ENCODE measurements at places on chromosomes 3 and 15.

GRCh38 chr3:113231827-113232253, 20.5 kb downstream of the BOC start:
- no peak for DNase-seq

- DNase-seq, result no peak
Measured at GRCh38 chr3:7700539-7700938, 801.1 kb upstream of the LMCD1 start.

- DNase-seq, result no peak
Measured at GRCh38 chr3:186917512-186918312, 12.6 kb upstream of the ST6GAL1 start.

GRCh38 chr3:95151590-95151989, 1088.7 kb downstream of the NSUN3 start:
- no peak for DNase-seq

DNA sequence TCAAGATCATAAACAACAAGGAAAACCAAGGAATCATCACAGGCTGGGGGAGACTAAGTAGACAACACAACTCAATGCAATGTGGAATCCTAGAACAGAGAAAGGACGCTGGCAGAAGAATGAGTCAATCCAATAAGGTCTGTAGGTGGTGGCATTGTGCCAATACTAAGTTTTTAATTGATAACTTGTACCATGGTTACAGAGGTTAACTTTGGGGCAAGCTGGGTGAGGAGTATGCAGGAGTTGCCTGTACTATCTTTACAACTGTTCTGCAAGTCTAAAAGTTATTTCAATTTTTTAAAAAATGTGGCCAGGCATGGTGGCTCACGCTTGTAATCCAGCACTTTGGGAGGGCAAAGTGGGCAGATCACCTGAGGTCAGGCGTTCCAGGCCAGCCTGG, 46.2 kb downstream of the RORA start:
- DNase-seq, result no peak

DNA sequence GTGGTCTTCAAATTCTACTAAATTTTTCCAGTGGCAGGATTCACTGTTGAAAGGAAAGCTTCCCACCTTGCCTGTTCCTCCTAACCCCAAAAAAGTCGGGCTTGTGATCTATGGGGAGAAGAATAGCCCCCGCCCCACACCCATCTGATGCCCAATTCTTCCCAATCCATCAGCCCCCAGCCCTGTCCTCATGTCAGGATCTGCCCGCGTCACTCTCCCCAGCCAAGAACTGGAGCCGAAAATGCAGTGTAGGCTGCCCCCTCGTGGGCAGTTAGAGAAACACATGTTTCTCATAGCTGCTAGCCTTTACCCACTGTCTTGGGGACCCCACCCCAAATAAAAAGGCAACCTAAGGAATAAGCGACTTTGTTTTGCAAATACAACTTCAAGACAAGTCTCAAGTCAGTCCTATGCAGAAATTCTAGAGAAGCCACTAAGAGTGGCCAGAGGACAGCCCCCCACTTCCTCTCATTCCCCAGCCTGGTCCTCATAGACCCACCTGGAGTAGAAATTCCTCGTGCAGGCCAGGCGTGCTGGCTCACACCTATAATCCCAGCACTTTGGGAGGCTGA, 13.0 kb upstream of the CSK start:
- peak; percentile 57 for DNase-seq

GRCh38 chr3:120470870-120471269, 20.1 kb upstream of the FSTL1 start:
- DNase-seq, result no peak

DNA sequence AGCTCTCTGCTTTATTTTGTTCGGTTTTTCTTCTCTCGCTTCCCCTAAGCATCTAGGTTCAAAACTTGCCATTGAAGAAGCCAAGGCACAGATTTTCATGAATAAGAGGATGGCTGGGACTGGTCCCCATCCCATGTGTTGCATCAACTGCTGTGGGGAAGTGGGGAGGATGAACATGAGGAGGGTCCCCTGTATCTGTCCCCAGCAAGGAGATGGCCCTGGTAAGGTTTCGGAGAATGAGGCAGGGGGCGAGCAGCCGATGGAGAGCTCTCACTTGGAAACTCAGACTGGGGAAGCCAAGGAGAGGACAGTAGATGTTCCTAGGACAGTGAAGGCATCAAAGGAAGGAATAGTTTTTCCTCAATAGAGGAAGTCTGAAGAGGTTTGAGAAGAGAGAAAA, 142.0 kb upstream of the ATP2B2 start:
- DNase-seq, result no peak

DNA sequence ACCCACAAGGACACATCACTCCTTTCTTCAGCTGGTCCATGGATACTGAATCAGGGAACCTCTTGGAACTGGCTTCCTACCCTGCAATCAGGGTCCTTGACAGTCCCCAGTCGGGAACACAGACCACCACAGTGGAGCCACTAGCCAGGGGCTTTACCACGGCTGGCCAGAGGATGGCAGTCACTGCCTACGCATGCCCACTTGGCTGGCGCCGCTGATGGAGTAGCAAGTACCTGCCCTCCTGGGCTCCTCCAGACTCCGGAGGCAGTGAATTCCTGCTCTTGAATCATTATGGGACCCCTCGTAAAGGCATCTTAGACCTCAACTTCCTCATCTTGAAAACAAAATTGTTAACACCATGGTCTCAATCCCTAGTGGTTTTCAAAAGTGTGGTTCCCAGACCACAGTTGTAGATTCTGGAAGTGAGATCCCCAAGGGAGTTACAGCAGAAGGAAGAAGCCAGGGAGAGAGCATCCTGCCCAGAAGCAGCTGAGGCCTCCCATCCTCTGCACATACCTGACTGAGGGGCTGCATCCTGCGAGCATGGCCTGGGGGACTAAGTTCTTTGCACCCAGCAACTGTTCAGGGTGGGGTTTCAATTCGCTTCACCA, 9.1 kb upstream of the SKIC8 start:
- DNase-seq, result no peak

- no peak for DNase-seq
Measured at GRCh38 chr15:65841121-65841930, 28.0 kb upstream of the RAB11A start.

GRCh38 chr3:82240322-82240721, 478.9 kb upstream of the GBE1 start:
- DNase-seq, result no peak

DNA sequence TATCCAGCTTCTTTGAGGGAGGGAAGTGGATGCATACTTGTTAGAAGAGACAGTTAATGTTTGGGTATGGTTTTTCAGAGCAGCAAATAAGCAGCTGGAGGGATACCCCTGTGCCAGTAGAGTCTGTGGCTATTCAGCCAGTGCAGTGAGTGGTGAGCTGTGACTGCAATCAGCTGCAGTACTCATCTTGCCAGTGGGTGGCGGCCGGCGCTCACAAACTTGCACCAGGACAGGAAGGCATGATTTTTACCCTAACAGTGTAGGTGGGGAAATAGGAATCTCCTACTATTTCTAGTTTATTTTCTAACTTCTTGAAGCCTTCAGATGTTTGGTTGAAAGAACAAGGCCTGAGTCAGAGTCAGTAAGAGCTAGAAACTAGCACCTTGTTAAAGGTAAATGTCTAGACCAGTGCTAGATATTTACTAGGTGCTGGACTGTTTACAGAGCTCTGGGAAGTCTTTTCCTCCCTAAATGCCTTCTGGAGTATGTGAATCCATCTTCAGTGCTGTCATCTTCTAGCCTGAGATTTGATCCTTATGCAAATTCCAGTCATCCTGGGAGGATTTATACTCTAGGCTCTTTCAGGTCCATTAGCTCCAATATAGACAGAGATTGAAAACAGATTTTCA, 23.6 kb downstream of the TIMP4 start:
- DNase-seq, result peak; percentile 2

- no peak for DNase-seq
Measured at GRCh38 chr3:159488602-159489001, 500.0 kb upstream of the IL12A start.

- DNase-seq, result no peak
Measured at GRCh38 chr3:152773633-152774032, 61.3 kb upstream of the P2RY1 start.

GRCh38 chr3:94429517-94429916, 366.7 kb downstream of the NSUN3 start:
- DNase-seq, result no peak

DNA sequence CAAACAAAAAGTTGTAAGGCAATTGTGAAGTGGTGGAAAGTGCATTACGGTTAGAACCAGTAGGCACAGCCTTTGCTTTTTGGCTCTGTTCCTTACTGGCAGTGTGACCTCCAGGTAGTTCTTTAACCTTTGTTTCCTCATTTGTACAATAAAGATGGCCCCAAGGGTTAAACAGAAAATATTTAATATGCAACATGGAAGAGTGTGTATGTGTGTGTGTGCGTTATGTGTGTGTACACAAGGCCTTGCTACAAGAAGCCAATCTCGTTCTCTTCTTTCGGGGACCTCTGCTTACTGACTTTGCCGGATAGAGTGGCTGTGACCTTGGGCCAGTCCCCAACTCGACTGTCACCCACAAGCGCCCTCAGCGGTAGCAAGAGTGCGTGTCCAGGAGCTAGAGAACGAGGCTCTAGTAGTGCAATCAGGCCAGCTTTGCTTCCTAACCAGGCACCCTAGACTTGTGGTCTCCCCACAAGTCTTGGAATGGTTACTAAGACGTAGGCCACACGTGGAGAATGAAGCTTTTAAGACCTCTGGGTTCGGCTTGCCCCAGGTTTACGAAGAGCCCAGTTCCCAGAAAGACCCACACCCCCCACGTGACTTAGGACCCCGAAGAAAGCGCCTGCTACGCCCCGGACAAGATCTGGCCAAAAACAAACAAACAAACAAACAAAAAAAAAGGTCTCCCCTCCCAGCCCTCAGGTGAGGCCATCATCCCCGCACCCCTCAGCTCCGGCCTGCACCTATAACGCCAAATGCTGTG, 593 bp downstream of the CIAO2A start:
- no peak for DNase-seq

GRCh38 chr3:138863776-138864113, 29.0 kb upstream of the PIK3CB start:
- DNase-seq, result no peak

DNA sequence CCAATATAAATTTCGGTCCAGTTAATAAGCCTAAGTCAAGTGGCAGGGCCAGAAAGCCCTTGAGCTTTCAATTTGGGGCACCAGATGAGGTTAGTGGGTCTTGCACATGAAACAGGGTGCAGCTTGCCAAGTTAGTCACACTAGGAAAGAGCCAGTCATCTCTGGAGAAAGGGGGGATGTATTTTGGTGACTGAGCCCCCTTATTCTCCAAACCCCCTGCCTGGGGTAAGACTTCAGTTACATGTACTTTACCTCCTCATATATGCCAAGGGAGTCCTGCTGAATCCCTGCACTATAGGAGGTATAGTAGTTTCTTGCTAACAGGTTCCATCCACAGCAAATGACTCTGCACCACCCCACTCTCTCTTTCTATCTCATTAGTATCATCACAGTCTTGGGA, 62.7 kb downstream of the TIGIT start:
- DNase-seq, result no peak

DNA sequence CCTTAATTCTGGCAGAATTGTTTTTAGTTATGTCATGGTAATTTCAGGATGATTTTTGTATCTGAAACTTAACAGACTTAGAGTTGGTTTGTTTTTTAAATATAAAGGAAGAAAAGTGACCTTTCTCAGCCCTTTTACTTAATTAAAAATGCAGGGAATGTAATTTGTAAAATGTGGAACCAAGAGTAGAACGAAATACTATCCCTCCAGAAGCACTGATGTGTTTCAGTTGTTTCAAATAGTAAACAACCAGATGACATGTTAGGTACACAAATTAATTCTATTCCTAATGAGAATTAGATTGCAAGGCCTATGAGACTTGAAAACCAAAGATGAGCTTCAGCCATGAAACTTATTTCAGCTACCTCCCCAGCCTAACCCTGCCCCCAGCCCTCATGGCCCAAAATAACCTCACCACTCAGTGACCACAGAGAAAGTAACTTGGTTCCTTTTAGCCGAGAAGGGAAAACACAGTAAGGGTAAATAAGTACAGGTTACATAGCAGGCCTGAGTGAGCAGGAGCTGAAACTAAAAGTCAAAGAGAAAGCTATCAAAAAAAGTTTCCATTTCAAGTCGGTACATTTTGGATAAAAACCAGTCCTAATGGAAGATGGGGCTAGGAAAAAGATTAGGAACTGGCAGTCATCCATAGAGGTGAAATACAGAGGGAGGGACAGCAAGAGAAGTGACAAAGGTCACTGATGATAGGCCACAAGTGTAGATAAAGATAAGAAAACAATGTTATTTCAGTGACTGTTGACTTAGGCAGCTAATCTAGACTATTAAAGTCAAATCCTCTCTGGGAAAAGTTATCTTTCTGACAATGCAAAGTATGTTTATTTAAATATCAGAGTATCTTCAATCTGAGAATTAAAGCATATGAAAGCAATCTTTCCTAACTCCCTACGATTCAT, 23.2 kb downstream of the SENP8 start:
- no peak for DNase-seq

GRCh38 chr15:65182538-65182937, 2.6 kb downstream of the CLPX start:
- no peak for DNase-seq

- DNase-seq, result peak; percentile 55
Measured at GRCh38 chr15:94230883-94231722, at the start of gene MCTP2. MCTP2 (plus strand) TSS chr15:94231561; CDS start chr15:94298266, 66,705 bp downstream.

DNA sequence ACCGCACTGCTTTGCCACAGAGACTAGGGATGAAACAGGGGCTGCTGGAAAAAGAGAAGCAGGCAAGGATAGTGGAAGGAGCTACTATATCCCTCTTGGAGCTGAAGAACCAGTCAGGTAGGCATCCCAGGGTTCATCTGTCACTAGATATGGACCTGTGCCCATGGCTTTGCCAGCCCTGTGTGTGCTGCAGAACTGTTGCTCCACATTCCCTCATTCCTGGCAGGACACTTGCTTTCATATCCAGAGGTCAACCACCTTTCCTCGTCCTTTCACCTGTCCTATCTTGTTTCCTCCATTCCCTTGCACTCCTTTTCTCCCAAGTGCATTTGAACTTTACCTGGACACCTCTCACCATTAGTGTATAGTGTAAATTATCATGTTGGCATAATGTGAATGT, 12.0 kb downstream of the SNRK start:
- no peak for DNase-seq

- no peak for DNase-seq
Measured at GRCh38 chr3:178802993-178803693, 266.9 kb downstream of the KCNMB2 start.

GRCh38 chr3:67486883-67487282, 167.5 kb downstream of the SUCLG2 start:
- no peak for DNase-seq

All from activated naive CD4-positive, alpha-beta T cell (primary cell).